ENCODE measurements at places on chromosomes 5 and 9. TPM values are rescaled to one million over a fixed set of nuclear protein-coding genes. Genes with fewer than 3 reads are reported as not detected.

The OXCT1 gene
- total RNA-seq = 56.3 TPM

The ESM1 gene
- total RNA-seq = 1.8 TPM

The SPZ1 gene
- total RNA-seq = not detected

The OGN gene
- total RNA-seq = 1.3 TPM

The CER1 gene
- total RNA-seq = not detected

The CCDC183 gene
- total RNA-seq = 1.0 TPM

The SKIC3 gene
- total RNA-seq = 152 TPM

The DNAJA1 gene
- 134 TPM for total RNA-seq

The PTPA gene
- total RNA-seq = 159 TPM

The IFNB1 gene
- total RNA-seq = 0.17 TPM

The FAM151B gene
- 4.8 TPM for total RNA-seq

The SLC25A2 gene
- total RNA-seq = not detected

The PRELID2 gene
- total RNA-seq = 27.9 TPM

The ACOT12 gene
- total RNA-seq = 2.0 TPM

The CTXN3 gene
- not detected for total RNA-seq

The WNT8A gene
- not detected for total RNA-seq

The ARL14EPL gene
- not detected for total RNA-seq

The VAV2 gene
- total RNA-seq = 17.7 TPM

The OR13J1 gene
- total RNA-seq = not detected

The ADAMTS13 gene
- 3.1 TPM for total RNA-seq

The INSYN2B gene
- total RNA-seq = 3.6 TPM

The ZNF454 gene
- total RNA-seq = 3.1 TPM

The BRD8 gene
- 38.5 TPM for total RNA-seq

The PCDHGA3 gene
- 1.5 TPM for total RNA-seq

The F12 gene
- under 0.01 TPM for total RNA-seq

The UBQLN1 gene
- 141 TPM for total RNA-seq

The ZNF169 gene
- total RNA-seq = 3.6 TPM

The TLX3 gene
- not detected for total RNA-seq

All from fibroblast of lung (primary cell).